ENCODE measurements at places on chromosomes 7 and 10.

- no peak for DNase-seq
Observed at GRCh38 chr10:132468216-132468615, 69.4 kb upstream of the INPP5A start.

DNA sequence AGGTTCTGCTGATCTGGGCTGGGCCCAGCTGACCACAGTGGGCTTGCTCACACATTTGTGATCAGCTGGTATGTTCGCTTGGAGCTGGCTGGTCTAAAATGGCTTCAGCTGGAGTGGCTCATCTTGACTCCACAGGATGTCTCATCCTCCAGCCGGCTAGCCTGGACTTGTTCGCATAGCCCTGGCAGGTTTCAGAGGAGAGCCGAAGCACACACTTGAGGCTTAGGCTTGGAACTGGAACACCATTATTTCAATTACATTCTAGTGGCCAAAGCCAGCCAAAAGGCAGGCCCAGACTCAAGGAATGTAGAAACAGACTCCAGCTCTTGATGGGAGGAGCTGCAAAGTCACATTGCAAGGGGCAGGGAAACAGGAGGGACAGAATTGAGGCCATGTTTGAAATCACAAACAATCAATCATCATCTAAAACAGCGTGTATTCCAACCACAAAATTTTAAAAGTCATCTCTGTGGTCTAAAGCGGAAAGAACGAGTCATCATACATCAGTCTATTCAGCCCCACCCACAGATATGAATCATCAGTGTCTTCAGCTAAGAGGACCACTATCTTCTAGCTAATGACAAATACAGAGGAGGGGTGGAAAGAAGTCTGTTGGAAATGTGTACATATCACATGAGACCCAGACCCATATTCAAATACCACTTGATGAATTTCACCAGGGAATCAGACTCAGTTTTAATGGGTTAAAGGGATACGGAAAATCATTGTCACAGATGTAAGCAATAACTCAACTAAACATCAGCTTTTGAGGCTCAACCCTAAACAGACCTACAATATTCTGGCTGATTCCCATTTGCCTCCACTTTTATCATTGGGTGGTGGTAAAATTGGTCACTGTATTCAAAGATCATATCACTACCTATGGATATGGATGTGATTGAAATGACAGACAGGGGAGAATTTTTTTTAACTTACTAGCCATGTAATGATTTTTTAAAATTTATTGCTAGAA, 139.0 kb upstream of the MKLN1 start:
- DNase-seq, result peak; percentile 25

DNA sequence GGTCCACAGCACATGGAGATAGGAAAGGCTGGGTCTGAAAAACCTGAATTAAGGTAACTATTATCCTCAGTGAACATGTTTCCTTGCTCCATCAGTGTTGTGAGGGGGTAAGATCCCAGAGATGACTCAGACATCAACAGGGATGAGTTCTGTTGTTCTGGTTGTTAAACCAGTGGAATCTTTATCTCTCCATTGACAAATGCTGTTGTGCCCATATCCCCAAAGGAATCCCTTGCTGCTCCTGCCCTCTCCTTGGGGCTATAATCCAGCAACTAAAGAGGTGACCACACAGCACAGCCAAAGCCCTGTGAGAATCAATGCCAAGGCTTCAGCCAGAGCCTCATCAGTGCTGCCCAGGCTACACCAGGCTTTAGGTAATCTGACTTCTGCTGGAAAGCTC, 113.4 kb downstream of the JAZF1 start:
- no peak for DNase-seq

DNA sequence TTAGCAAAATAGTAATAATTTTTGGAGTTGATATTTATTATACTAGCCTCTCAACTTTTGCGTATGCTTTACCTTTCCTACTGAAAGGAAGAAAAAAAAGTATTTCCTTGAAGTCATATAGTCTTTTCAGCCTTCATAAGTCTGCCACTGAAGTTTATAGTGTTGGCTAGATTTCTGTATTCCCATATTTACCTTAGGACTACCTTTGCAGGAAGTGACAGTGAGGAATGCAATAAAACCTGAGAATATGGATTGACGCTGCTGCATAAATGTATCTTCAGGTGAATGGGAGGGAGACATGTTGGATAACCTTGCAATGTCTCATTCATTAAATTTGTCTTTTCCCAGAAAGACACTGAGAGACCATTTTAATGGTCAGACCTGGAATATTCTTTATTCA, 6.6 kb upstream of the LRRTM3 start:
- no peak for DNase-seq

DNA sequence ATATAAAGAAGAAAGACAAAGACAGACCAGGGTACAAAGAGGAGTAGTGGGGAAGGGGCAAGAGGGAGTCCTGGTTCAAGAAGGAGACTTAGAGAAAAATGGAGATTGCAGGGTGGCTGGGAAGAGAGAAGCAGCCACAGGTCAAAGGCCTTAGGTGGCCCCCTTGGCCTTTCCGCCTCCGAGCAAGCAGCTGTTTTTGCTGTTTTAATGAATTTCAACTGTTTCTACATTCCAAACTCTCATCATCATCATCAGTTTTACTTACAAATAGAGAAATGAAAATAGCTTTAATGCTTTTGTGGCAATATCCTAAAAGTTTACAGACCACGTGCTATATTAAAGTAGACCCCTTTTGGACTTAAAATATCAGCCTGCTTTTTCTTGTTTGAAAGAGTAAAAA, 399.7 kb downstream of the EXOC4 start:
- DNase-seq, result no peak

DNA sequence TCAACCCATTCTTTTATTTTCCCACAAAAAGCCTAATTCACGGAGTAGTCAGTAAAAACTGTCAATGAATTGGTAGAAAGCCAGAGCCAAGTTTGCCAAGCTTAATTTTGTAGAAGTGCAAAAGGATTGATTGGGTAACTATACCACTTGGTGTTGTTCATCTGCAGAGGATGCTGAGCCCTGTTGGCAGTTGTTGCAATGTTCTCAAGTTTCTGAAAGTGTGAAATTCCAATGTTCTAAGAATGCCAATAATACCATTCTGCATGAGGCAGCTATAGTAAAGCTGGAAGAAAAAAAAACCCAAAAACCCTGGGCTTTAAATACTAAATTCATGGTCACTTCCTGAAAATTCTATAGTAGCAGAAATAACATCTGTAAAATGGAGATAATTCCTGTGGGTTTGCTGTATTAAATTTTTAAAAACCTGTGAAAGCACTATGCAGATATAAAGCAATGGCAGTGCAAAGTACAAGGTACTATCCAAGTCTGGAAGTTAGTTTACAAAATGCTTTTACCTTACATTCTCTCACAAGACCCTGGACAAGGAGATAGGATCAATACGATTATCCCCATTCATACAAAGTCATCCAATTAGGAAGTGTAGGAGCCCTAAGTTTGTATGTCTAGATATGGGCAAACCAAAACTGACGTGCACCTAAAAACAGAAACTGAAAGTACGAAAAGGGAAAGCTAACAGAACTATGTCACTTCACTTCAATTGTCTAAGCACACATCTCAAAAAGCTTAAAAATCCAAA, 6.0 kb upstream of the PON1 start:
- DNase-seq, result no peak

DNA sequence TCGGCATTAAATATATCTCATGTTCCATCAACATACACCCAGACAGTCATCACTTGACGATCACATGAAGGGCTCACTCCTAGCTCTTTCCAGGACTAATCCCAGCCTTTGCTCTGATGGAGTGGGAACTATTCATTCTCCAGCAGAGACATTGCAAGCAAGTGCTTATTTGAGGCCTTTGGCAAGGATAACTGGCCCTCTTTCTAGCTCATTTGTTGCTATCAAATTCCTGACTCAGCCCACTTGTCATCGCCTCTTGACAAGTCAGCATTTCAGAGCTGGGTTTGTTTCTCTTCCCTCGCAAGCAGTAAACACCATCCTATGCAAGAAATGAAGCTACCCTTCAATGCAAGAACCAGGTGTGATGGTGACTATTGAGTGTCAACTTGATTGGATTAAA, 1165.7 kb upstream of the AUTS2 start:
- no peak for DNase-seq

- DNase-seq, result no peak
Observed at GRCh38 chr10:132184816-132185593, 1.7 kb upstream of the DPYSL4 start.

GRCh38 chr7:34138483-34138882, 233.1 kb downstream of the BMPER start:
- no peak for DNase-seq

GRCh38 chr7:7352845-7353244, 170.5 kb downstream of the C1GALT1 start:
- no peak for DNase-seq

- no peak for DNase-seq
Observed at GRCh38 chr10:35132727-35133126, 6.1 kb downstream of the CREM start.

- no peak for DNase-seq
Observed at GRCh38 chr7:112193915-112194502, 12.2 kb downstream of the DOCK4 start.

DNA sequence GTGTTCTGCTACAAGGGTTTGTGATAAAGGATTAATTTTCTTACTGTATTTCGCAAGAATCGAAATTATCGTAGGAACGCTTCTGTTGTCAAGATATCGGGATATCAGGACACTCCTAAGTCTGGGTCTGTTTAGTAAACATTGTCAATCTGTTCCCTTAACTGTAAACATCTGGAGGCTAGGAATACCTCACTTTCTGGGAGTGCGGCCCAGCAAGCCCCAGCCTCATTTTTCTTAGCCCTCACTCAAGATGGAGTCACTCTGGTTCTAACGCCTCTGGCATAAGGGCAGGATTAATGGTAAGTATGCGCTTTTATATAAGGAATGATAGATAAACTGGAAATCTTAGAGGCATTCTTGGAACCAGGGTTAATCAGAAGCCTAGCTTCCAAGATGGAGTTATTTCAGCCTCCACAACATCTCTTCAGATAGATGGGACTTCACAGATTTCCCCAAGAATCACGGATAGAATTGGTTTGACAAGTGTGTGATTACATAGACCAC, 30.1 kb upstream of the CCL24 start:
- no peak for DNase-seq

DNA sequence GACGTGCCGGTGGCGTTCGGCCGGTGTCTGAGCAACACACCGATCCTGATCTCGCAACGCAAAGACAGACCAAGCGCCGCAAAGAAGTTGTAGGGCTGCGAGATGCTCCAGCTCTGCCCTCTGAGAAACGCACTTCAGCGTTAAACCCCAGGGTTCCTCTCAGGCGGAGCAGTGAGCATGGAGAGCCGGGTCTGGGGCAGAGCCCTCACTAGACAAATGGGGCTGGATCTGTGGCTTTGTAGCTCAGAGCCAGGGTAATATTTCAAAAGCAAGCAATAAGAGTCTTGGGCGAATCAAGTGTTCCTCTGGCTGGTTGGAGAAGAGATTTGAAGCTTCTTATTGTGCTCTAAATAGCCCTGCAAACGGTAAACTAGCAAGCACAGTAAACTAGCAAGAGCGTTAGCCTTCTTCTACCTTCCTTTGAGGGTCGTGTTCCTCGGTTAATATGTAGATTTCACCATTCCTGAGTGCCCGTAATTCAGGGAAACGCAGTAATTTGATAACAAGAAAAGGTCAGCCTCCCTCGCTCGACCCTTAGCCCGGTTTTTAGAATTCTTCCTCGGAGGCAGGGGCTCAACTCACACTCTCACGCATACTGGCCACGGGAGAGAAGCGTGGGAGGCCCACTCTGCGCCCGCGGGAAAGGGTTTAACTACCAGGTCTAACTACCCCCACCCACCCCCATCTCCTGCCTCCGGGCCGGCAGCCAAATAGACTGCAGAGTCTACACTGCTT, 6.7 kb downstream of the SKAP2 start:
- DNase-seq, result no peak

- DNase-seq, result no peak
Observed at GRCh38 chr10:28983799-28984198, 305.1 kb upstream of the LYZL1 start.

- no peak for DNase-seq
Observed at GRCh38 chr10:102327002-102327401, 68.5 kb upstream of the NFKB2 start.

DNA sequence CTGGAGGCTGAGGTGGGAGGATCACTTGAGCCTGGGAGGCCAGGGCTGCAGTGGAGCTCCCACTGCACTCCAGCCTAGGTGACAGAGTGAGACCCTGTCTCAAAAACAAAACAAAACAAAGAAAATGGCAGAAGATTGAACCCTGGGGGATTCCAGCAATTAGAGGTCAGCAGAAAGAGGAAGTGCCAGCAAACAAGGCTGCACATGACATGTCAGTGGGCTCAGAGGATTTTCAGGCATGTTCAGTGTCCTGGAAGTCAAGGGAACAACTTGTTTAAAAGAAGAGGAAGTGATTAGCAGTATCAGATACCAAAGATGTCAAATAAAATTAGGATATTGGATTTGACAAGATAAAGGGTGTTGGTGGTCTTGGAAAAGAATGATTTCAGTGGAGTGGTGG, 32.3 kb downstream of the RAB18 start:
- DNase-seq, result no peak

- no peak for DNase-seq
Observed at GRCh38 chr7:99209781-99210180, 1.9 kb upstream of the KPNA7 start.

DNA sequence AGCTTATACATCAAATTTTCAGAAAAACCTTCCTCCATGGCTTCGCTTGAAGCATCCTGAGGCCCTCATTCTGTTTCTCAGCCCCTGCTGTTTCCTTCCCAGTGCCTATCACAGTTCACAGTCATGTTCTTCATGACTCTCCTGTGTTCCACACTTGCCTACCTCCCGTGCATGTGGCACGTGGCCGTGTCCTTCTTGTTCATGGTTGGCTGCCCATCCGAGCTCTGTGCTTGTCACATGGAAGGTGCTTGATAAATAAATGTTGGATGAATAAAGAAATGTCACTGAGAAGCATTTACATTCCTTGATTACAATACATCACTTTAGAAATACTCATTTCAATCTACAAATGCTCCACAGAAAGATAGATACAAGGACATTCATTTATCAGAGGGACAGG, 23.7 kb upstream of the EGFR start:
- no peak for DNase-seq

GRCh38 chr10:132988988-132989387, 46.6 kb upstream of the CFAP46 start:
- DNase-seq, result no peak

GRCh38 chr7:66626331-66626934, 2.2 kb upstream of the KCTD7 start:
- DNase-seq, result no peak

DNA sequence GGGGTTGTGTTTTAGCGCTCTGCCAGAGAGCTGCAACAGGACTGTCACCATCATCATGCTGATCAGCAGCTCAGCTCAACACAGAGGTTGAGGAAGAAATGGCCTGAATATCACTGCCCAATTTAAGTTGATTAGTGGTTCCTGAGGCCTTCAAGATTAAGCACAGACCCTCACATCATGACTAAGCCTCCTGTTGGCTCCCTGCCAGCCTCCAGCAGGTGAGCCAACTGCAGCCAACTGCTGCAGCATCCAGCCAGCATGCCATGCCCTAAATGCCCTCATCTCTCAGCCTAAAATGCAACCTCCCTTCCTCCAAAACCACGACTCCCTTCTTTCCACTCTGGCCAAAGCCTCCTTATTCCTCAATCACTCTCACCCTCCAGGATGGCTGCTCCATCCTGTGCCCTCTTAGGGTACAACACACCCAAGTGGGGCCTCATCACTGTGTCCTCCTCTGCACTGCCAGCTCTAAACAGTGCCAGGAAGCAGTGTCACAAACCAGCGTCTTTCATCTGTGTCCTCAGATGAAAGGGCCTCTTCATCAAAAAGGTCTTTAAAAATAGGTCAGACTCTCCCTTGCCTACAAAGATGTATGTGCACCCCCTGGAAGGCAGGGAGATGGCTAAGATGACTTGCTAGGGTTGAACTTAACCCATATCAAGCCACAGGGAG, 259.3 kb downstream of the ZEB1 start:
- no peak for DNase-seq

- DNase-seq, result no peak
Observed at GRCh38 chr10:34121781-34122622, 693.1 kb downstream of the PARD3 start.

All from stimulated activated CD8-positive, alpha-beta memory T cell treated with anti-CD3 and anti-CD28 coated beads, Interleukin-4, amount 100 ng/mL, for 4 hours (primary cell).